ENCODE measurements at places on chromosomes 3 and 15.

GRCh38 chr15:64911311-64912186 is at the start of gene ANKDD1A:
TSS of gene ANKDD1A (plus strand) at chr15:64911902. CDS start at chr15:64911931, 29 bp downstream.
- DNase-seq = no peak

- no peak for DNase-seq
Observed at GRCh38 chr3:143241481-143241951, 121.9 kb downstream of the CHST2 start.

DNA sequence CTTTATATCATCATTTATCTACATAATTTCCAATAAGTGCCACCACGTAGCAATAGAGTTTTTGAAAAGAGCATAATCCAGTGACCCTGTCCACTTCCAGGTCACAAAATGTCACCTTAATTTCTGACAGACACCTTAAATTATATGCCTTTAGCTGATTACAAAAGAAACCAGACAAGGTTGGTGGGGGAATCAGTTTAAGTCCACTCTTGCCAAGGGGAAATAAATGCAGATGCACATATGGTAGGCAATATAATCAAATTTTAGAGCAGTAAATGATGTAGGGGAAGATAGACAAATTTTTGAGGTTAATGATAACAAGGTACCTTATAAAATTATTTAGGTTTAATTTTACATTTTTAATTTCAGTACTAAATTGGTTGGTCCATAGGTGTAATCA is 253.5 kb downstream of the ZIC1 start:
- no peak for DNase-seq

- DNase-seq = no peak
Observed at GRCh38 chr15:61794276-61794675, 266.0 kb downstream of the VPS13C start.

- DNase-seq = no peak
Observed at GRCh38 chr15:47470983-47471382, 246.3 kb upstream of the SEMA6D start.

DNA sequence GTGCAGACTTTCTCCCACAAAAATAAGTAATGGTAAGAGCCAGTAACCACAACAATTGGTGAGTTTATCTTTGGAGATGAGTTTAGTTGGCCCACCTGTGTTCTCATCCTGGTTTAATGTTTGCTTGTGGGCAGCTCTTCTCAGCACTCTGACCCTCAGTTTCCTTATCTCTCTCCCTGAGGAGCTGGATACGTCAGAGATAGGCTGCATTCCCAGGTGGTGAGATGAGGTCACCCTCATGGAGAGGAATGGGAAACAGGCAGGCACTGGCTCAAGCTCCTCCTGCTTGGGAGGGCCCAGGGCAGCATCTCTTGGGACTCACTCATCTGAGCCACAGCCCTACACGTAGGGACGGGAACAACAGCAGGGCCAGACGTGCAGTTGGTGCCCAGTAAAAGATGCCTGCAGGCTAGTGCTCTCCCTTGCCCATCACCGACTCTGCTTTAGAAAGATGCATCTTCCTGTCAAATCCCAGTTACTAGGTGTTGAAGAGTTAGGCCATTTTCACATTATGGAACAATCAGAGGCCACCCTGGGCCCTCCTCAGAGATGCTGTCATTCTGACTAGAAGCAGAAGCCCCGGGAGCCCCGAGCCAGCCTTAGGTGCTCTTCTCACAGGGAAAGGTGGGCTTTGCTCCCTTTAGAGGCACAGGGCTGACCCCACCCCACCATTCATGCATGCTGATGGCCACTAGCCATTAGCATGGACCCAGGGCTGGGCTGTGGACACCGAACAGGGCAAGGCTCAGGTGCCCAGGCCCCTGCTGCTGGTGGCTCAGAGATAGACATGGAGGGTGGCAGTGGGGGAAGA is 59.7 kb downstream of the GRIP2 start:
- no peak for DNase-seq

DNA sequence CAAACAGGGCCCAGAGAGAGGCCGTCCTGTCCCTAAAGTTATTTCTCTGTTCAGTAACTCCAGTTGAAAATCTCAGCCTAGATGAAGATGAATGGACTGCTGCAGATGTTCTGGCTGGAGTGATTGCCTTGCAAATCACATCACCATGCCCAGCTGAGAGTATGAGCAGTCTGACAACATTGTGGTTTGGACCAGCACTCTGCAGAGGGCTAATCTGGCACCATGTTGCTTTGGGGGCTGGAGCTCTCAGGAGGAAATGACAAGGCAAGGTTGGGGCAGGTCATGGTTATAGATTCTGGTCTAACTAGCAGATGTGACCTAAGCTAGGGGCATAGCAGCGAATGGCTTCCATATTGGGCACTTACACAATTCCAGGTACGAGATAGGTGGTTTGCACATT is 314.2 kb downstream of the CLSTN2 start:
- no peak for DNase-seq

- no peak for DNase-seq
Observed at GRCh38 chr3:108381529-108382140, 85.3 kb downstream of the HHLA2 start.
